Activated CD8-positive, alpha-beta T cell treated with anti-CD3 and anti-CD28 coated beads, Interleukin-2, amount 10 ng/mL, durations not matched to agents 7 days and 5 days (primary cell): ENCODE measurements at places on chromosomes 1 and 21. TPM values are rescaled to one million over a fixed set of nuclear protein-coding genes. Genes with fewer than 3 reads are reported as not detected.

Gene DSCAM
- not detected for total RNA-seq

DNA sequence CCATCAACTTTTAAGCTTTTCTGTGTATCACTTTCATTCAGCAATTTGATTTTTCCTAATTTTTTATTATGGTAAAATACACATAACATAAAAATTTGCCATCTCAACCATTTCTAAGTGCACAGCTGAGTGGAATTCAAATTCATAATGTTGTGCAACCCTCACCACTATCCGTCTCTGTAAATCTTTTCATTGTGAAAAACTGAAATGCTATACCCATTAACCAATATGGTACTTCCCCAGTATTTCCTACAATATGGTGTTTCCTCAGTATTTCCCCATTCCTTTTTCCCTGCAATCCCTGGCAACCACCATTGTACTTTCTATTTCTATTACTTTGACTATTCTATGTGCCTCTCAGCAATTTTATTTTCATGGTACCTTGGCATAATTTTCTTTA is 6.8 kb downstream of the STPG1 start:
- H3K36me3 ChIP-seq: peaks cover 8% of the 10 kb centered on the region
- no peaks in the 10 kb centered on the region for H3K27me3 ChIP-seq
- no peak for DNase-seq
- peaks cover 2% of the 10 kb centered on the region for H3K4me1 ChIP-seq
- H3K27ac ChIP-seq: no peak overlapping the region

DNA sequence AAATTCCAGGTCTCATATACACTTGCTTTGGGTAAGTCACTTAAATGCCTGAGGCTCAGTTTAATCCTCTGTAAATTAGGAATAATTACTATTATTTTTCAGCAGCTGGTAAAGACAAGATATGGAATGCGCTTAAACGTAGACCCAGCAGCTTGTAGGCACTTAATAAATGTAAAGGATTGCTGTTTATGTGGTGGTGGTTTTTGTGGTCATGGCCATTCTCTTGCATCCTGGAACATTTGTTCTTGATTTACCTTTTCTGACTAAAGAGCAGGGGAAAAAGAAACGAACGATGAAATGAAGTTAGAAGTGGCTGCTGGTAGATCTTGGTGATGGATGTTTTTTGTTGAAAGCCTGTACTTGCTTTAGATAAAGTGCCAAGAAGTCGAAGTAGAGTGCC is 195.0 kb upstream of the FOXD3 start:
- H3K4me1 ChIP-seq: peaks cover 2% of the 10 kb centered on the region
- H3K27me3 ChIP-seq: peaks cover 8% of the 10 kb centered on the region
- DNase-seq: no peak
- no peak overlapping the region for H3K4me3 ChIP-seq

DNA sequence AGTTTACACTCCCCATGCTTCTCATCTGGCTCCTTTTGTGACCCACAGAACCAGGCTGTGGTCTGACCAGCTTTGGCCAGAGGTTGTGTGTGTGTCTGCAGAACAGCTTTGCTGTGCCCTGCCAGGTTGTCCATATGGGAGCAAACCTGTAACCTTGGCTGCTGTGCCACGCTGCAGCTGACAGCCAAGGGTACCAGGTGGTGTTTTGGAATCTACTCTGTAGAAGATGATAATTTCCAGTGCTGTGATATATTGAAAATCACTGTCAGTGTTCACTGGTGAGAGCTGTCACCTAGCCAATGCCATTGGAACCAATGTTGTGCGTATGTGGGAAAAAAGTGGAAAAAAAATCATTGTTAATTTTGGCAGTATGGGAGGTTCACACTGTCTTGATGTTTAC is 18.2 kb downstream of the CENPF start:
- no peak overlapping the region for H3K27ac ChIP-seq
- H3K27me3 ChIP-seq: no peaks in the 10 kb centered on the region
- peaks cover 71% of the 10 kb centered on the region for H3K36me3 ChIP-seq
- no peak overlapping the region for H3K4me3 ChIP-seq

Gene PSRC1
- 38.2 TPM for total RNA-seq
